ENCODE measurements at places on chromosomes 6 and 20.

GRCh38 chr6:2434116-2434515 lies 188.7 kb upstream of the GMDS start:
- no peak for DNase-seq

GRCh38 chr6:143368426-143368825 lies 82.1 kb downstream of the ADAT2 start:
- DNase-seq, result no peak

DNA sequence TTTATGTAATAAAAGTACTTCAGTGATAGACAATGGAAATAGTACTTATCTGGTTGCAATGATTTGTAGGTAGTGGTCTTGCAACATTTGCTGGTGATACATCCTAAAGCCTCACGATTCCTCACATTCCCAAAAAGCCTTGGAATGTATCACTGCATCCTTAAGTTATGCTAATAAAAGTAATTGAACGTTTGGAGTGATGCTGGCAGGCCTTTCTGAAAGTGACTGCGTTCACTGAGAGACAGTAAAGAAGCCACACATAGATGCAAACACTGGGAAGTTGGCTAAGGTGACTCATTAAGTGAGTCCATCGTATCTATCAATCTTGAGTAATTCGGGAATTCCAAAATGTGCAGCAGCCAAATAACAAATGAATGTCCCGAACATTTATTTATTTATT lies 444.1 kb upstream of the SOX4 start:
- DNase-seq, result no peak

- DNase-seq, result no peak
Observed at GRCh38 chr6:117553142-117553541, 49.2 kb downstream of the GOPC start.

DNA sequence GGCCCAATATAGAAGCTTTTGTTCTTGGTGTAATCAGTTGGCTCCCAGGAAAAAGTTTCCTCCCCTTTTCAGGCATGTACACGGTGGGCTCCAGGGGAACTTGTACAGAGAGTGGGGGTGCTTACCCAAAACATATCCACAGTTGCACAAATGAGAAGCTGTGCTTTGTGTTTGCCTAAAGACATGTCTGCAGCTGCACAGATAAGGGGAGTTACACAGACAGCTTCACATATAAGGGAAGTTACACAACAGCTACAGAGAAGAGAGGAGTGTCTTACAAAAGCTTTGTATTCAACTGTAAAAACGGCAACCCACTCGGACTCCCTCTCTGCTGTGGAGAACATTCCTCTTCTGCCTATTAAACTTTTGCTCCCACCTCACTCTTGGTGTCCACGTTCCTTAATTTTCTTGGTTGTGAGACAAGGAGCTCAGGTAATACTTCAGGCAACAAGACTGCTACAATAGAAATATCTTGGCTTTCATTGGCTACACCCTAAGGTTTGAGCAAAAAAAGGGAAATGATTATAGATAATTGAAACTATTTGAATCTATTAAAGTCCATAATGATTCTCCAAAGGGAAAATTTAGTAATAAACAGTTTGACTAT lies 7.4 kb upstream of the PNRC1 start:
- DNase-seq, result no peak

- no peak for DNase-seq
Observed at GRCh38 chr6:53837865-53838769, 43.3 kb downstream of the LRRC1 start.

DNA sequence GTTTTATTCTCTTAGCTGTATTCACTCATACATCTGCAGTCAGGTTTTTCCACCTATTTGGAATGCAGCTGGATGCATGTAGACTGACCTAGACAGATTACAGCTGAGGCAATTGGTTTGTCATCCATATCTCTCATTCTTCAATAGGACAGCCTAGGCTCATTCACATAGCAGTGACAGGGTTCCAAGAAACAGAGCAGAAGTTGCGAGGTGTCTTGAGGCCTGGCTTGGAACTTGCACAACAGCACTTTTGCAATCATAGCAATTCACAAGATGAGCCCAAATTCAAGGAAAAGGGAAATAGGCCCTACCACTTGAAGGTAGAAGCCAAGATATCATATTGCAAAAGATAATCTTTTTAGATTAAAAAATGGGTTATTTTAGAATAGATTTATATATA lies 508.9 kb upstream of the JAG1 start:
- no peak for DNase-seq

- DNase-seq, result no peak
Observed at GRCh38 chr20:42099101-42099500, 480.9 kb upstream of the CHD6 start.

- DNase-seq, result no peak
Observed at GRCh38 chr6:44057931-44058616, 69.2 kb downstream of the MRPL14 start.

- no peak for DNase-seq
Observed at GRCh38 chr6:13427801-13428582, 59.4 kb downstream of the GFOD1 start.

DNA sequence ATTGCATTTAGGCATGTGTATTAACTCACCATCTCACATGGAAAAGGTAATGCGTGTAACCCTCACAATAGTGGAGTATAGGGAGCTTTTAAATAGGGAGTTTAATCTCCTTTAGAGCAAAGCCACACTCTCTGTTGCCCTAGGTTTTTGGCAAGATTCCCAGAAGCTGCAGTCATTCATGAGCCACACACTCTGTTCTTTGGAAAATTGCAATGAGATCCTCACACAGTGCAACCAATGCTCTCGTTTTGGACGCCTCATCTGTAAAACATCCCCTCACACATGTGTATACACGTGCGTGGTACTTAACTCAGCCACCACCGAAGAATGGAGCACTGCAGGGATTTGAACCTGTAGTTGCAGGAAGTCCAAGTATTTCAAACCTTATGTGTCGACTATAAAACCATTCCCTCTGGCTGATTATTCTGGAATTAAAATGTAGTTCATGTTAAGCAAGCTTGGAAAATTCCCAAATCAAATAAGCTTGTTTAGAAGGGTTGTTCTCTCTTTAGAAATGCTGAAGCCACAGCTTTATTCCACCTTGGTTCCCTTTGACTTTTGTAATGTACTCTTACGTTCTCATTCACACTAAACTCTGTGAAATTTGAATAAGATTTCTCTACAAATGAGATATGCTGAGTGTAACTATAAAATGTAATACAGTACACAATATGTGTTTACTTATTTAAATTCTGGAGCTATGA lies 489.8 kb upstream of the MANEA start:
- no peak for DNase-seq

DNA sequence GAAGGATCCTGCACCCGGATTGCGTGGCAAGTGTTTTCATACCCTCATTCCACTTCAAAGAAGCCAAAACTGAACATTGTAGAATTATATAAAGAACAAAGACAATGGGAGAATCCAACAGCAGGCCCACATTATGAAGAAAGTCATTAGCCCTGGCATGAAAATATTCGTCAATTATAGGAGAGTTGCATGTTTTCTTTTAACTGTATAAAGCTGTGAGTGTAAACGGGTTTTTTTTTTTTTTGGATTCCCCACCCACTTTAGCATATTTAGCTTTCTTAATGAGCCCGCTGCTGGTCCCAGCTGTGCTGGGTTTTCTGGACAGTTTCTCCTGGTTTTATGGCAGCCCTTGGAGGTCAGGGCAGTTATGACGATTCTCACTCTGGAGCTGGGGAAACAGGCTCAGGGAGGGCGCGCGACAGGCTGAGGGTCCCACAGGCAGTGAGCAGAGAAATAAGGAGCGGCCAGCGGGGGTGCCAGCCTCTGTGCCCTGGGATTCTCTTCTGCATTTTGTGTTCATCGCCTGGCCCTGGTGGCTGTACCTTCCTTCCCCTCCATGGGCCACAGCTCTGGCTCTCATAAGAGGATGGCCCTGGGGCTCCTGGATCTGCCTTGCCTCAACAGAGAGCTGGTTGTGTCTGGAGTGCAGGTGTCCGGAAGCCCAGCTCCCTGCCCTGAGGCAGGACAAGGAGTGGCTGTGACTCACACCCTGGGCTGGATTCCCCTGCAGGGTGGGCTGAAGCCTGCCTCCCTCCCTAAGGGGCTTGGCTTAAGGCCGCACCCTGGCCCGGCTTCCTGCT lies 24.1 kb upstream of the SULF2 start:
- DNase-seq, result no peak

- DNase-seq, result no peak
Observed at GRCh38 chr6:29631860-29632731, 887 bp downstream of the GABBR1 start.

DNA sequence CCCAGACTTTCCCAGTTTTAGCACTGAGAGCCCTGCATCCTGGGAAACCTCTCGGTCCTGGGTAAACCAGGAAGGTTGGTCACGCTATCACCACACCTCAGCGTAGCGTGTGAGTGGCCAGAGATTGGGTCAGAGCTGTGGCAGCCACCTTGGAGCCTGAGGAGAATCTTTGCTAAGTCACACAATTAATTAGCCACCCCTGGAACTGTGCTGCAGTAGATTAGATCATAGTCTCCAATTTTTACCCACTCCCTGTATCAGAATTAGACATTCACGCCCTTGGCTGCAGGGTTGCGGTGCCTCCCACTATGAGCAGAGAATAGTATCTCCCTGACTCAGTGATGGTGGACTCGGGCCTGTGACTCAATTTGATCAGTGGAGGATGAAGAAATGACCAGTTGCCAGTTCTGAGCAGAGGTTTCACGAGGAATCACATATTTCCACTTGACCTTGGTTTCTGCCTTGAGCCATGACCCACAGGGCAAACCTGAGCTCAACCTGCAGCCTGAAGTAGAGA lies 6.0 kb upstream of the PTGIS start:
- no peak for DNase-seq

DNA sequence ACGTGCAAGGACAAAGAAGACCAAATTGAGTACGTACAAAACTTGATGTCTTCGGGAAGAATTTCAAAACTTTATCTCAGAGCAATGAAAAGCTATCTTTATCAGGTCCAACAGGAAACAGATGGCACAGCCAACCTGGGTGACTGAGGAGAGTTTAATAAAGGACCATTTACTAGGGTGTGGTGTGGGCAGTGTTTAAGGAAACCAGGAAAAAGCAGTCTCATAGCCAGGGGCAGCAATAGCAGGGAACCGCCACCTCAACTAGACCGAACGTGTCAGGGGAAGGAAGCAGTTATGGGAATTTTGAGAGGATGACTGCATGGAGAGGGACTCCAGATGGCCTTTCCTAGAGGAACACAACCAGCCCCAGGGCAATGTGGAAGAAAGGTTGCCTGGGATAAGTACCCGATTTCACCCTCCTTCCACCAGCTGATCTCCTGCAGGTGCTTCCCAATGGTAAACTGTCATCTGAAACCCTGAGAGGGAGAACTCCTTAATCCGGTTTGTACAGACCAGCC lies 15.2 kb upstream of the TAAR5 start:
- no peak for DNase-seq

GRCh38 chr20:13671512-13671911 lies 32.8 kb upstream of the TASP1 start:
- DNase-seq, result no peak

GRCh38 chr6:69883551-69883950 lies 17.2 kb downstream of the COL19A1 start:
- DNase-seq, result no peak

All from KG1 (cell line).